ENCODE measurements at places on chromosomes 3 and 15.

GRCh38 chr3:188150982-188151381, 3.0 kb upstream of the LPP start:
- DNase-seq: no peak

DNA sequence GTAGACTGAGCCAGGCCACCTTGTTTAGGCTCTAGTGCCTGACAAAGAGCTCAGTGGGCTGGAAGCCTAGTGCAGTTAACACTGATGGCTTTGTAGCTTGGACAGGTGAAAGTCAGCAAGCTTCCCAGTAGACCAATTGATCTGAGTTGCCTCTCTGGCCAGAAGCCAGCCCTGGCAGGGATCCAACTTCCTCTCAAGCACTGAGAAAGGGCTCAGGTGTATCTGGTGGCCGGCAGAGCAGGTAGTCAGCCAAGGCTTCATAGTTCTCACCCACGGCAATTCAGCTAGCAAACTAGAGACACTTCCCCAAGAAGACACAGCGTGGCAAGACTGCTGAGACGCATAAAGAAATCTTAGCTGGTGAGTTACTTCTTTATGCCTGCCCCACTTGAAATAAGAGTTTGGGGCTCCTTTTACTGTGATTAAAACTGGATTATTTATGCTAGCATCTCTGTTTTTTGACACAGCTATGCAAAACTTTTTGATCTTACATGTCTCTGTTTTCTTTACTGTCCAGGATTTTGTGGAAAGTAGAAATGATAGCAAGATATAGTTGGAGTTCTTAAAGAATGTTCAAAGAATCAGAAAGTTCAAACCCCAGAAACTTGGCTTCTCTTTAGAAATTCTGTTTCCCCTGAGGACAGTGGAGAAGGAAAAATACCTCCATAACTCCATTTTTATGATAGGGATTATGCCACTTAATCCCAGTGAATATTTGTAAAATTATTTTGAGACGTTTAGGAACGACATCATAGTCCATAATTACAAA, 8.4 kb upstream of the CA12 start:
- no peak for DNase-seq

DNA sequence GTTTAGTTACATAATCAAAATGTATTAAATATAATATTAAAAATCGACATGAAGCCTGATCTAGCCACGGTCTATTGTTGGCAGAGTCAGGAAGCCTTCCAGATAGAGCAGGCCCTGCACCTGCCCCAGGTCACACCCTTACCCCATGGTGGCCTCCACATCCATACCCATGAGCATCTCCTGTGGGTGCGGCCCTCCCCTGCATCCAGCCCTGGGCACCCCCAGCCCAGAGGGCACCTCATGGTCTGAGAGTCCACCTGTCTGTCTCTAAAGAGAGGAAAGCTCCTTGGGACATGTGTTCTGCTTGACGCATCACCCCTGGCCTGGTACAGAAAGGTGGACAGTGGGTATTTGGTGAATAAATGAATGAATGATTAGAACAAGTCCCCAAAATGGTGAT, 37.2 kb upstream of the CSPG4 start:
- no peak for DNase-seq

DNA sequence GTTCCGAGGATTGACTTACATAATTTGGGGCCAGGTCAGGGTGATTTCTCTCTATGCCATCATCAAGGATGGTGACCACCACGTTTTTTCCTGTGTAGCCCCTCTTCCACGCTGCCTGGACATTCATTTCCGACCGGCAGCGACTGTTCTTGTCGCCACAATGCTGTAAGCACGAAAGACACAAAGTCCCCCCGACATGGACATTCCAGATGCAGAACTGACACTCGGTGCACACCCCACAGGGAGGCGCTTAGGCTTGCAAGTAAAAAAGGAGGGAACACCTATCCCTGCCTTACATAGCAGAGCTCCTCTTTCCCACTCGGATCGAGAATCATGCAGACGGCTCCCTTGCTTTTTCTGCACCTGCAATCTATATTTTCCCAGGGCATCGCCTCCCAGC, 58.2 kb downstream of the PCSK6 start:
- DNase-seq: no peak

DNA sequence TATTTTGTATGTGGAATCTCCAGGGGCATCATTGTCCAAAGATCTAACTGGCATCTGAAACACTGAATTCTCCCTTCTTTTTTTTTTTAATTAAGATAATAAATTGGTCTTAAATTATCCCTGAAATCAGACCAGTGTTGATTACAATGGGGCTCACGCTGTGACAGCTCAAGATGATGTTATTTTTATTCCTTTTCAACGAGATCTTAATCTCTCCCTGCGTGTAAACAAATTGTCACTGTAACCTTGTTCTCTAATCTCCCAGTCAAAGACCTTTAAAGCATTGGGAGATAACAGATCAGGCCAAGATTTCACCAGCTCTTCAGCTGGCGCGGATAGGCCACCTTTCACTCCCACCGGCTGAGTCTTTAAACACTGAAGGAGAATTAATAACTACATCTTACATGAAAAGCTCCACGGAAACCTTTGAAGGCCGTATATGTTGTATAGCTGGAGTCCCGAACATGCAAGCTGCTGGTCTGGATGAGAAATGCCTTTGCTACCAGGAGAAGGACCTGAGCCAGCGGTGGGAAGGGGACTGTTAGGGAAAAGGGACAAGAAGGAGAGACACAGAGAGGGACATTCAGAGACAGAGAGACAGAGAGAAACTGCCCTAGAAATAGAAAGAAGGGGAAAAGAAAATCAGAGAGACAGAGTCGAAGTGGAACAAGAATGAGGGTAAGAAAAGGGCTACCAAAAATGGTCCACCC, 418.8 kb upstream of the NR2F2 start:
- DNase-seq: no peak

DNA sequence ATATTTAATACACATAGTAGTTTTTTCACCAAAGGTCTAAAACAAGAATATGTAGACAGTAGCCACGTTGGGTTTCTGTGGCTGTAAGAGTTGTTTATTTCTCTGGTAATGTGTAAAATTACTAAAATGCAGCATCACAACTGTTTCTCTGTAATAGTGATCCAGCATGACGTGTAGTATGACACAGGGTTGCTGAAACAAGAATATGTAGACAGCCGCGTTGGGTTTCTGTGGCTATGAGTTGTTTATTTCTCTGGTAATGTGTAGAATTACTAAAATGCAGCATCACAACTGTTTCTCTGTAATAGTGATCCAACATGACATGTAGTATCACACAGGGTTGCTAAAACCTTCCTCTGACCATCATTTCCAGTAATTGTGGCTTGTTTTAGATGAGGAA, 153.6 kb upstream of the ZNF717 start:
- no peak for DNase-seq

DNA sequence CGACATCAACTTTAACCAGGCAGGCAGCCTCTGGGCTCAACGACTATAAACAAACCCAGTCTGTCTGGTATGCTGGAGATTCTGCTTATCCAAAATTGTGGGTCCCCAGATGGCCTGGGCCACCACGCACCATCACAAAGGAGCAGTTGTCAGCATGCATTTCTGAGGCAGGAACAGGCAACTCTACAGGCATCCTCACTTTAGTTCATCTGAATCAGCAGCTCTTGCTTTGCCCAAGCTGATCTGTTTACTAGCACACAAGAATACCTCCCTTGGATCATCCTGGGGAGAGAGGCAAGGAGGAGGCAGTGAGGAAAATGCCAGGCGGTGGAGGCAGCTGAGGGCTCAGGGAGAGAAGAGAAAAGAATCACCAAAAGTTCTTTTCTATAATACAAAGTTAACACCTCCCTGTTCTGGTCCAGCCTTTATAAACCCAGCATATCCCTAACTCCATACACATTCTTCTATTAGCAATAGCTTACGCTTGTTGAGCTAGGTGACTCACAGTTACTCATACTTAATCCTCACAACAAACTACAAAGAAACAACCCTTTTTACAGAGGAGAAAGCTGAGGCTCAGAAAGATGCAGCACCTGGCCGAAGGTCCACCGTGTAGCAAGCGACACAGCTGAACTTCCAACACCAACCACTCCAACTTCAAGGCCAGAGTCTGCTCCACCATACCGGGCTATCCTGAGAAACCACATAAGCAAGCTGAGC, 33.6 kb downstream of the ZDHHC3 start:
- no peak for DNase-seq

DNA sequence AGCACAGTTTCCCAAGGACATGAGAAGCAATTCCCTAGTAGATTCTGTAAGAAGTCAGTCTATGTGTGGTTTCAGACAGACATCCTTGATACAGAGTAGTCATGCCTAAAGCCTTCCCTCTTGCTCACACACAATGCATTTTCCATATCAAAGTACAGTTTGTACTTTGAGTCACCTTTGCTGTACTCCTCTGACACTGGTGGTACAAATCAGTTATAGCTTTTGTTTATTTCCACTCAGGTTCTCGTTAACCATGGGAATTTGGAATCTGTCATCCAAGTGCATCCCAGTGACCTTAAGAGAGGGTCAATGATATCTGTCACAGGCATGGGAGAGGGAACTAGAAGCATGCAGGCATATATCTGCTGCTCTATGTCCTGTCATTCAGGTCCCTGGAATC, 3.6 kb upstream of the GNB4 start:
- no peak for DNase-seq

- no peak for DNase-seq
Observed at GRCh38 chr3:117052395-117052794, 342.8 kb downstream of the TUSC7 start.

DNA sequence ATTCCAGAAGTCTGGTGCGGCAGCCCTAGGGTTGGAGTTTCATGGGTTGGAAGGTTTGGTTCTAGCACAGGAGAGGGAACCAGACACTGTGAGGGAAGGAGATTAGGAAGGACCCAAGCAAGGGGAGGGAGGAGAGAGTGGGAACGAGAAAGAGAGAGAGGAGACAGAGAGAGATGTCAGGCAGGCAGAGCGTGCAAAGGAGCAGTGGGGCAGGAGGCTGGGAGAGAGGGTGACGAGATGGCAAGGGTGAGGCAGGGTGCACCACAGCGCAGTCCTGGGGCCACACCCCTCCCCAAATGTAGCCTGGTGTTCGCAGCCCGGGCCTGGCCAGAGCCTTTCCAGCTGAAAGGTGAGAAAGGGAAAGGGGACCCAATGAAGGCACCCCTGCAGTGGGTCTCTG, 162.9 kb upstream of the TLE3 start:
- no peak for DNase-seq

DNA sequence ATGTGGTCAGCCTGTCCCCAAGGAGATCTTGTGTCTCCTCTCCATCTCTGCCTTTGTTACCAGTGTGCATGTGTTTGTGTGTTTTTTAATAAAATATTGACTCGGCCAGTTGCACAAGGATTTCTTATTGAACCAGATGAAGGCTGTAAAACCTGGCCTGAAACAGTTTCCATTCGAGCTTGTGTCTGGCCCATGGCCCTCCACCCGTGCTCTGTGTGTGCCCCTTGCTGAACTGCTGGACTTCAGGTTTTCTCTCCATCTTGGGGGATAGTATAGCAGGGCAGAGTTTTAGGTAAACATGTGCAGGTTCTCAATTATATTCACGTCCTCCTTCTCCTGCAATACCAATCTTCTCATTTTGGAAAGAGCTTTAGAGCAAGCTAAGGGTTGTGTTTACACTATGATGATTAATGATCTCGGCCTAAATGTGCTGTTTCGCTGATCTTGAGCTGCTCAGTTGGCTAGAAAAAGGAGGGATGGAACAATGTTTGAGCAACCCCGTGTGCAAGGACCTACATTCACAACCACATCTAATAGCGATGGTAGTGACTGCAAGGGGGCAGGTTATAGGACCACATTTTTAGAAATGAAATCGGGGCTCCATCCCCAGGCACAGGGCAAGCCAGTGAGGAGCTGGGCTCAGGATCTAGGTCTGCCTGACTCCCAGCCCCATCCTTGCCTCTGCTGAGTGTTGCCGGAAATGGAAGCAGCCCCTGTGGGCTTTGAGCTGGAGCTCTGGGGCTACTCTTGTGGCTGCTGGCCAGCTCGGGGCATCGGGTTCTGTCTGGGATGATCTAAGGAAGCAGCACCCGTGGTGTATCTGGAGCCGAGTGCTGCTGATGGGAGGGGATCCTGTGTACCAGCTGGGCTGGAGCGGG, 47.7 kb downstream of the CMTM6 start:
- no peak for DNase-seq

DNA sequence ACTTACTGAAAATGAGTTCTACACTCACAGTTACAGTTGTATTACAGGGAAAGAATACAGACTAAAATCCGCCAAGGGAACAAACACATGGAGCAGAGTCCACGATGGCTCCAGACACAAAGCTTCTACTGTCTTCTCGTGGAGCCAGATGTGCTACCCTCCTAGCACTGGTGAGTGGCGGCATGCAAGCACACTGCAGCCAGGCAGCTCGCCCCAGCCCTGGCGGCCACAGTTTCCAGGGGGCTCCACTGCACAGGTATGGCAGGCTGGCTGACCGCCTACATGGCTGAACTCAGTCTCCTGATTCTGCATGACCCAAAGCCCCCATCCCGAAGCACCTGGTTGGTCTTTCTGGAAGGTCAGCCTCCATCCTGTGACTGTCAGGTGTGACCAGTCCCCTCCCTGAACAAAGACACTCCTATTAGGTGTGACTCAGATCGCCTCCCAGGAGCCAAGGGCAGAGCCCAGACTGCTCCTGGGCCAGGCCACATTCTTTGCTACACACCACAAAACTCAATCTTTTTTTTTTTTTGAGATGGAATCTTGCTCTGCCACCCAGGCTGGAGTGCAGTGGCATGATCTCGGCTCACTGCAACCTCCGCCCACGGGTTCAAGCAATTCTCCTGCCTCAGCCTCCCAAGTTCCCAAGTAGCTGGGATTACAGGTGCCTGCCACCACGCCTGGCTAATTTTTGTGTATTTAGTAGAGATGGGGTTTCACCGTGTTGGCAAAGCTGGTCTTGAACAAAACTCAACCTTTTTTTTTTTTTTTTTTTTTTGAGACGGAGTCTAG, 51.5 kb downstream of the CFAP92 start:
- DNase-seq: no peak

- DNase-seq: no peak
Observed at GRCh38 chr3:68919000-68919399, 13.3 kb downstream of the TAFA4 start.

Data from GM12864 (cell line).